ENCODE measurements at places on chromosomes 11 and 22.

DNA sequence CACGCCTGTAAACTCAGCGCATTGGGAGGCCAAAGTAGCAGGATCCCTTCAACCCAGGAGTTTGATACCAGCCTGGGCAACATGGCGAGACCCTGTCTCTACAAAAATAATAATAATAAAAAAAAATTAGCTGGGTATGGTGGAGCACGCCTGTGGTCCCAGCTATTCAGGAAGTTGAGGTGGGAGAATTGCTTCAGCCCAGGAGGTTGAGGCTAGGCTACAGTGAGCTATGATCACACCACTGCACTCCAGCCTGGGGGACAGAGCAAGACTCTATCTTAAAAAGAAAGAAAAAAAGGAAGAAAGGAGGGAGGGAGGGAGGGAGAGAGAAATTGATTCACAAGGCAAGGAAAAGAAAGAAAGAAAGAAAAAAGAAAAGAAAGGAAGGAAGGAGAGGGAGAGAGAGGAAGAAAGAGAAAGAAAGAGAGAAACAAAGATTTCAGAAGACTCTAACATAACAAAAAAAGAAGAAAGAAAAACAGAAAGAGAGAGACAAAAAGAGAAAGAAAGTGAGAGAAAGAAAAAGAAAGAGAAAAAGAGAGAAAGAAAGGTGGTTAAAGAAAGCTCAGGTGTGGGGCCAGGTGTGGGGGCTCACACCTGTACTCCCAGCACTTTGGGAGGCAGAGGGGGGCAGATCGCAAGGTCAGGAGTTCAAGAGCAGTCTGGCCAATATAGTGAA lies 37.3 kb upstream of the MYH9 start:
- DNase-seq: no peak

- DNase-seq: no peak
Observed at GRCh38 chr11:65152122-65152521, 17.8 kb upstream of the SYVN1 start.

- DNase-seq: no peak
Observed at GRCh38 chr11:34823197-34823596, 93.0 kb downstream of the APIP start.

GRCh38 chr22:40309631-40310030 lies 36.7 kb upstream of the ADSL start:
- no peak for DNase-seq

DNA sequence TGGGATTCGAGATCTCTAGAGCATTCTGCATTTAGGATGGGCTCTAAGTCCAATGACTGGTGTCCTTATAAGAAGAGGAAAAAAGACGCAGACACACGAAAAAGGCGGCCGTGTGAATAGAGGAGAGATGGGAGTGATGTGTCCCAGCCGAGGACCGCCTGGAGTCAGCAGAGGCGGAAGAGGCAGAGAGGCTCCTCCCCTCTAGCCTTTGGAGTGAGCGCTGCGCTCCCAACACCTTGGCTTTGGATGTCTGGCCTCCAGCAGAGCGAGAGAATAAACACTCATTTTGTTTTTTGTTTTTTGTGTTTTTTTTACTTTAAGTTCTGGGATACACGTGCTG lies 83.0 kb upstream of the RTL6 start:
- DNase-seq: no peak

DNA sequence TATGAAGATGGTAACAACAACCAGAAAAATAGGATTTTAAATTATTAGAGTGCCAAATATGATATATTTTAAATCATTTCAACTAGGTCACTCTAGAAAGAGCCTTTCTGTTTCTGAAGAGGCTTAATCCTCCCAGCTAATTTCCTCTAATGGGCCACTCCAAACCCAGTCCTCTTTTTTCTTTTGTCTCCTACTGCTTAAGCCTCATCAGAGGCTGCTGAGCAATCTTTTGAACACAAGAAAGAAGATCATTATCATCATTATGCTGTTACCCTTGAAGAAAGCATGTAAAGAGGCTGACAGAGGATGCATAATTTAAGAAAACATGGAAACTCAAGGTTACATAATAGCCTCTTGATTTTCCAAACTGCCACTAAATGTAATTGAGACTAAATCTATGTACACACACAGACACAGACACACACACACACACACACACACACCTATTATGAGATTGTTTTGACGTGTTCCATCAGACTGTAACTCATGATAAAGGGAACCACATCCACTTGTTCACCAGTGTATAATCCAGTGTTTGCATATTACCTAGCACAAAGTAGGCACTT lies 519.6 kb downstream of the METTL15 start:
- DNase-seq: no peak

- DNase-seq: peak; percentile 35
Observed at GRCh38 chr11:75558939-75559843, 2.9 kb upstream of the SERPINH1 start.

- DNase-seq: no peak
Observed at GRCh38 chr22:21818487-21819182, 48.8 kb downstream of the MAPK1 start.

GRCh38 chr11:14253840-14254239 lies 105.1 kb downstream of the RRAS2 start:
- no peak for DNase-seq

DNA sequence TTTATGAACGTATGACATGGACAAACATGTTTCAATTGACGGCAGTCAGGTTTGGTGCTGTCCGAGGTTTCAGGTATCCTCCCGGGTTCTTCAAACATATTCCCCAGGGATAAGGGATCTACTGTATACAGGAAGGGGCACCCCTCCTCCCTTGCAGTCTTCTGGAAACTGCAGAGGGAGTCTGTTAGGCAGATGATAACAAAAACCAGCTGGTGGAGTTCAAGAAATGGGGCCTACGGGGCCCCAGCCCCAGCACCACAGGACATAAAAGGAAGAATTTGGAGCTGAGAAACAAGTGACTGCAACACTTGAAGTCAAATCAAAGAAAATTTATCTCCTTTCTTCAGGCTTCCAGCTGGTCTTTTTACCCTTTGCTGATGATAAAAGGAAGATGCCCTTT lies 32.1 kb downstream of the SNU13 start:
- DNase-seq: no peak

- DNase-seq: no peak
Observed at GRCh38 chr11:117080370-117080769, 17.9 kb downstream of the SIK3 start.

- DNase-seq: peak; percentile 45
Observed at GRCh38 chr11:111520560-111520959, 6.0 kb downstream of the HOATZ start.

- DNase-seq: no peak
Observed at GRCh38 chr11:64059339-64060140, 23.8 kb downstream of the FLRT1 start.

DNA sequence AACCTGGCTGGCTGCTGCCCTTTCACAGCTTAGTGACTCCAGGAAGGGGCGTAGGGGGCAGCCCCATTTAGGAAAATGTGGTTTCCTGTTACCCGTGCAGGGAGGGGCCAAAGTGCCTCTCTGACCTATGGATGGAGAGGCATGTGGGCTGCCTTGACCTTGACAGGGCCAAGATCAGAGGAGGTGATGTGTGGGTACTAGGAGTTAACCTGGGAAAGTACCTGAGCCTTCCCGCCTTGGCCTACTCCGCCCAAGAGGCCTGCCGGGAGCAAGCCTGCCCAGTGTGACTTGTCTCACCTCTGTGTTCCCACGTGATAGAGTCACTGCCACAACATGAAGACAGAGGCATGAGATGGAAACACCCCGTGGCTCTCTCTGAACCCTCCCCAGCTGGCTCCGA lies 33.4 kb downstream of the GRAMD4 start:
- no peak for DNase-seq

GRCh38 chr11:134791102-134791501 lies 379.1 kb upstream of the B3GAT1 start:
- no peak for DNase-seq

DNA sequence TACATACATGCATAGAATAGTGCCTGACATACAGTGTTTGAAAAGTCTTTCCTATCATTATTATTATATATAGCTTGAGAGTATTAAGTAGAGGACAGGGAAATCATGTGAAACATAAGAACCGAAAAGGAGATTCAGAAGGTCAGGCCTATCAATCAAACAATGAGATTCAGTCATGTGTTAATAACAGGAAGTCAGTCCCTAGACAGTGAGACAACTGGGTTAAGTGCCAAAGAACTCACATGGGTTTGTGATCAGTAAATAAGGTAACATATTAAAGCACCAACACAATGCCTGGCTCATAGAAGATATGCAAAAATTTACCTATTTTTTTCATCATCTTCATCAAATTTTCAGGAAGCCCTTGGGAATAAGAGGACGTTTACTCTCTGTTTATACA lies 174.3 kb upstream of the FAT3 start:
- no peak for DNase-seq

GRCh38 chr11:62999649-63000048 lies 14.9 kb upstream of the SLC22A6 start:
- DNase-seq: no peak

- DNase-seq: no peak
Observed at GRCh38 chr11:23673366-23673765, 813.1 kb upstream of the CCDC179 start.

GRCh38 chr22:41478891-41479521 lies 10.1 kb downstream of the ACO2 start:
- DNase-seq: peak; percentile 83

GRCh38 chr22:20027966-20028854 lies 7.3 kb downstream of the TANGO2 start:
- DNase-seq: no peak

GRCh38 chr11:100876815-100877520 lies 189.9 kb downstream of the ARHGAP42 start:
- DNase-seq: peak; percentile 99

DNA sequence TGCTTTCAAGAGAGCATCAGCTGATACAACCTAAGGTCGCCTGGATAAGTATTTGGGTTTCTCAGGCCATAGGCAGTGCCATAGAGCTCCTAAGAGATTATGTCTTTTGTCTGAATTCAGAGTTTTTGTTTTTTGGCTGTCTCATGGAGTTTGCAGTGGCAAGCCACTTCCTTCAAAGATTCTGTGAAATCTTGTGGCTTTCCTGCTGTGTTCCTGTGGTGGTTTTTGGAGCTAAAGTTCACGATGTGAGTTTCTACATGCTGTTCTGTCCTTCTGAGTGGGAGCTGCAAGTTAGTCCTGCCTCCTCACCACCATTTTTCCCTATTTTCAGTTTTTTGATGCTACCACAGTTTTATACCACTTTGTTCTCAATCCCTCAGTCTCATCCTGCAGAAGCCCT lies 111.4 kb downstream of the COMMD9 start:
- no peak for DNase-seq

GRCh38 chr11:134394311-134394710 lies 17.7 kb downstream of the B3GAT1 start:
- DNase-seq: no peak

DNA sequence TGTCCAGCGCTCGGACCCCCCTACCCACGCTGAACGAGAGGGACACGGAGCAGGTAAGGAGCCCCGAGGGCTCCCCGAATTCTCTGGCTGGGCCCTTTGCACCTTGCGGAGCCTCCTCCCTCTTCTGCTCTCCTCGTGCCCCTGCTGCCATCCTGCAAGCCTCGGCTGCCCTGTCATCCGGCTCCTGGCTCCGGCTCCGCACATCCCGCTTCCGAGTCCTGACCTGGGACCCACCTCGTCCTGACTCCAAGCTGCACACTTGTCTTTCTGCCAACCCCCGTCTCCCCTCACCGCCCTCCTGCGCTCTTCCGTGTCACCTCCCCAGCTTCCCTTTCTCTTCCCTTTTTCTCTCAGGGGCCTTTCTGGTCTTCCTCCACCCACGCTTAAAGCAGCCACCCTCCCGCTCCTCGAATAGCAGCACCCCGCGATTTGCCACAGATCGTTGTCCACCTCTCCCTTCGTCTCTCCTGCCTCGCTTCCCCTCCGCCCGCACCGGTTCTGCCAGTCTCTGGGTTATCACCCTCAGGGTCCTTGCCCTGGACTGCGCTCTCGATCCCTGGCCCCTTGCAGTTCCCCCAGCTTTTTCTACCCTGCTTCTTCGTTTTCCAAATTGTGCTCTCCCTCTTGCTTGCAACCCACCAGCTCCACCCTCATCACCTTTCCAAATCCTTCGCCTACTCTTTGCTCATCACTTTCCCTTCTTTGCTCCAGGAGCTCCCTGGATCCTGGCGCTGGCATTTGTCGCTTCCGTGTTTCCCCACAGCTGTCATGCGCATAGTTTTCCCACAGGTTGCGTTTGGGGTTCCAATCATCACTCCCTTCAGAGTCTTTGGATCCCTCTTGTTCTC lies 822 bp downstream of the MARK2 start:
- DNase-seq: no peak

DNA sequence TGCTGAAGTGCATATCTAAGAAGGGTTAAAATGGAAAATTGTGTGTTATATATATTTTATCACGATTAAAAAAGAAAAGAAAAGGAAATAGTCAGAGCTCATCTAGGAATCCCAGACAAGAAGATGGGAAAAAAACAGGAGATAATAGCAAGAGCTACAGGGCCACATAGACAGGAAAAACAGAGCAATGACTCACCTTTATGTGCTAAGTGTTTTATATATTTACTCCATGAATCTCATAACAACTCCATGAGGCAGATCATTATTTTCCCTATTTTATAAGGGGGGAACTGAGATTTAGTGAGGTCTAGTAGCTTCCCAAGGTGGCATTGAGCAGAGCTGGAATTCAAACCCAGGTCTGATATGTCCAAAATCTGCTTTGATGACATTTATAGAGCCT lies 18.1 kb upstream of the ELF5 start:
- no peak for DNase-seq

- DNase-seq: no peak
Observed at GRCh38 chr11:1281326-1281973, 28.0 kb downstream of the TOLLIP start.

DNA sequence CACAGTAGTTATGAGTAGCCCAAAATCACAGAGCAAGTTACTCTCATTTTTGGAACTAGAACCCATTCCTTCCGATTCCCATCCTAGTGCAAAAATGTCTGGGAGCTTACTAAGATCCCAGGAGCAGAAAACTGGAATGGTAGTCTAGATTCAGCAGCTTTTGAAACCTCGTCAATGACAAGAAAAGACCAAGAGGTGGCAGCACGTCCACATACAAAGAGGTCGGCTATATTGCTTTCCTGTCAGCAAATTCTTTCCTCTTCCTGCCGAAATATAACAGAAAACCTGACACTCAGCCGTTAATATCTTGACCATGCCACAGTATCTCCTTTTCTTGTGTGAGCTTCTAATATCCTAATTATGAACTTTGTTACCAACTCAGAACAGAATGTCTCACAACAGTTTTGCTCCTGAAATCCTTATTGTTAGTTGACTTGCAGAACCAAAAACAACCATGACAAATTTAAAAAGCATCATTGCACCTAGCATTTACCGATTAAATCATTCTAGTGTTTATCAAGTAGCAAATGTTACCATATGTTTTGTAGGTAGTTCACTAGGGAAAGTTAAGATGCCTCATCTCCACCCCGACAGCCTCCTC lies 92.8 kb upstream of the OR9G4 start:
- peak; percentile 10 for DNase-seq

DNA sequence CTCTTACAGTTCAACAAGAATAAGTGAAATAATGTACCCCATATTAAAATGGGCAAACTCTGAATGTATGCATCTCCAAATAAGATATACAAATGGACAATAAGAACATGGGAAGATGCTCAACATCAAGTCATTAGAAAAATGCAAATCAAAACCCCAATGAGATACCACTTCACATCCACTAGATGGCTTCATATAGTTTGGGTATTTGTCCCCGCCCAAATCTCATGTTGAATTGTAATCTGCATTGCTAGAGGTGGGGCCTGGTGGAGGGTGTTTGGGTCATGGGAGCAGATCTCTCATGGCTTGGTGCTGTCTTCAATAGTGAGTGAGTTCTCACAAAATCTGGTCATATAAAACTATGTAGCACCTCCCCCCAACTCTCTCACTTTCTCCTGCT lies 5.7 kb downstream of the MPZL2 start:
- no peak for DNase-seq

GRCh38 chr11:44364596-44364995 lies 54.7 kb upstream of the ALX4 start:
- no peak for DNase-seq

Measured in skeletal muscle cell (primary cell).